ENCODE measurements at places on chromosomes 3 and 15. TPM values are rescaled to one million over a fixed set of nuclear protein-coding genes. Genes with fewer than 3 reads are reported as not detected.

The GOLGA8G gene
- not detected for total RNA-seq

The KPNA4 gene
- total RNA-seq, result 57.1 TPM

The TM4SF1 gene
- 0.97 TPM for total RNA-seq

The CHL1 gene
- total RNA-seq, result not detected

The CPEB1 gene
- total RNA-seq, result not detected

The ZBTB47 gene
- total RNA-seq, result 20.5 TPM

The ARPIN gene
- 13.3 TPM for total RNA-seq

The NRG4 gene
- total RNA-seq, result 2.7 TPM

The KLHL40 gene
- total RNA-seq, result not detected

The DAZL gene
- total RNA-seq, result 0.33 TPM

The CLSTN2 gene
- total RNA-seq, result 0.74 TPM

The GATM gene
- total RNA-seq, result 3.5 TPM

The AADACL2 gene
- total RNA-seq, result not detected

The A4GNT gene
- not detected for total RNA-seq

DNA sequence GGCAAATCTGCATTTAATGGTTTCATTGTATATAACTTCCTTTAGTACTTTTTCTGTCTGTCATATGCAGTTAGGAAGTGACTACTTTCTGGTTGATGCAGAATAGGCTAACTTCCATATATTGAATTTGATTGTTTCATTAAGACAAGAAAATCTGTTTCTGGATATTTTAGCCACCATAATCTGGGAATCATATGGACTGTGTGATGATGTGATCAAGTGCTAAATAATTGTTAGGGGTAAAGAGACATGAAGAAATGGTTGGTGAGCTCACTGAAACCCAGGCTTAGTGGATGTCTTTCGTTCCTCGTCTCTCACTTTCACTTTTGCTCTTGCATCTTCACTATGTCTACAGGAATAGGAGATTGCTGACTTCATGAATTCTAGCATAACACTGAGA is 3.5 kb upstream of the MNS1 start:
- H3K27ac ChIP-seq, result no peak overlapping the region
- H3K4me1 ChIP-seq, result peaks cover 9% of the 10 kb centered on the region
- no peaks in the 10 kb centered on the region for H3K27me3 ChIP-seq
- DNase-seq, result no peak
- no peaks in the 10 kb centered on the region for H3K36me3 ChIP-seq

GRCh38 chr3:69647511-69648110 is 91.7 kb upstream of the MITF start:
- H3K4me3 ChIP-seq, result no peak overlapping the region
- no peak for DNase-seq
- no peaks in the 10 kb centered on the region for H3K36me3 ChIP-seq
- H3K27me3 ChIP-seq, result peaks cover 2% of the 10 kb centered on the region
- H3K4me1 ChIP-seq, result peaks cover 11% of the 10 kb centered on the region

DNA sequence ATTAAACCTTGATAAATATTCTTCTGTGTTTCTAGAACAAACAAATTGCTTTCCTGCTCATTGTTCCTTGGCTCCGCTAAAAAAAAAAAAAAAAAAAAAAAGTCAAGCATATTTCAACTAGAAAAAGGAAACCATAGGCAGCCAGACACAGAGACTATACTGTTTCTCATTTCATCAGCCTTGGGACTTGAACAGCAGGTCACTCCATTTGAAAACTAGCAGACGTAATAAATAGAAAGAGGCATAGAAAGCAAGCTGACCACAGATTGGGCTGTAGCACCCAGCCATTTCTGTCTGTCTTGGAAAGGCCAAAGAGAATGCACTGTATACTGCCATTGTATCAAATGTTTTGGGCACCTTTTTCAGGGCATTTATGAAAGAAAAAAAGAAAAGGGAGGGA is 697.1 kb downstream of the NLGN1 start:
- H3K4me1 ChIP-seq, result peaks cover 6% of the 10 kb centered on the region
- no peaks in the 10 kb centered on the region for H3K27me3 ChIP-seq
- no peaks in the 10 kb centered on the region for H3K36me3 ChIP-seq
- DNase-seq, result no peak

- H3K4me3 ChIP-seq, result no peak overlapping the region
- H3K4me1 ChIP-seq, result peaks cover 8% of the 10 kb centered on the region
- no peaks in the 10 kb centered on the region for H3K27me3 ChIP-seq
- H3K36me3 ChIP-seq, result no peaks in the 10 kb centered on the region
These were observed 51.2 kb upstream of the FOXB1 start for GRCh38 chr15:59952960-59953359.

GRCh38 chr3:176739159-176739558 is 458.1 kb downstream of the TBL1XR1 start:
- DNase-seq, result no peak
- no peaks in the 10 kb centered on the region for H3K4me1 ChIP-seq
- no peaks in the 10 kb centered on the region for H3K36me3 ChIP-seq
- H3K4me3 ChIP-seq, result no peak overlapping the region

DNA sequence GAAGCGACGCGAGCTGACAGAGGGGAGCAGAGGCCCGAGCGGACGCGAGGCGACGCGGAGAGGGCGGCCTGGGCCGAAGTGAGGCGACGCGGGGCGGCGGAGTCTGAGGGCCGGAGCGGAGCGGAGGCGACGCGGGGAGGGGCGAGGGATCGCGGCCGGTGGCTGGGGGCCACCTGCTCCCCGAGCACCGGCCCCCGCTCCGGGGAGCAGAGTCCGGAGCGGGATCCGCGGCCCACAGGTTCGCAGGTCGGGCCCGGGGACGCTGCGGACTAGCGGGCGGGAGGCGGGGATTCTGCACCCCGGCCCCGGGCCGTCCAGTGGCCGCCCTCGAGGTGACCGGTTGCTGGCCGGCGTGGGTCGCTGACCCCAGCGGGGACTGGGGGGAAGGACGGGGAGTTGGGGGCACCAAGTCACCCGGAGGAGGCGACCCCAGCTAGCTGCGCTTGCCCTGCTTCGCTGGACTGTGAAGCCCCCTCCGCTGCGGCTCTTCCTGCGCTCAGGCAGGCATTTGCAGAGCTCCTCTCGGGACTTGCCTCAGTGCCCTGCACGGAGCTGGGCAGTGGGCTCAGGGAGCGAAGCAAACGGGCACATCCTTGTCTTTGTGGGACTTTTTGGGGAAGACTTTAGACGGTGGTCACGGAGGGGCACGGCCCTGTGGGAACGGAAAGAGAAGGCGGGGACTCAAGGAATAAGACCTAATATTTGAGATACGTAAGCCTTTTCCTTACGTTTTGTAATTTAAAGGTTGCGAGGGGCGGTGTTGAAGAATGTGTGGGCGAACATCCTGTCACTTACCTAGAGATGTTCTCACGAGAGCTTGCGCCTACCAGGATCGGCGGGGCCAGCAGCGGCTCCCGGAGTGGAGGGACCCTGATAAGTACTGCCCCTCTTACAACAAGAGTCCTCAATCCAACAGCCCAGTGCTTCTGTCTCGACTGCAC is 566 bp downstream of the HMCES start:
- peak overlapping the region; percentile 94 for H3K27ac ChIP-seq
- DNase-seq, result peak; percentile 56
- peak overlapping the region; percentile 98 for H3K4me3 ChIP-seq

GRCh38 chr3:157104928-157105652 is 54.9 kb downstream of the CCNL1 start:
- no peaks in the 10 kb centered on the region for H3K36me3 ChIP-seq
- H3K27ac ChIP-seq, result peak overlapping the region; percentile 43
- peaks cover 4% of the 10 kb centered on the region for H3K27me3 ChIP-seq
- no peak overlapping the region for H3K4me3 ChIP-seq

DNA sequence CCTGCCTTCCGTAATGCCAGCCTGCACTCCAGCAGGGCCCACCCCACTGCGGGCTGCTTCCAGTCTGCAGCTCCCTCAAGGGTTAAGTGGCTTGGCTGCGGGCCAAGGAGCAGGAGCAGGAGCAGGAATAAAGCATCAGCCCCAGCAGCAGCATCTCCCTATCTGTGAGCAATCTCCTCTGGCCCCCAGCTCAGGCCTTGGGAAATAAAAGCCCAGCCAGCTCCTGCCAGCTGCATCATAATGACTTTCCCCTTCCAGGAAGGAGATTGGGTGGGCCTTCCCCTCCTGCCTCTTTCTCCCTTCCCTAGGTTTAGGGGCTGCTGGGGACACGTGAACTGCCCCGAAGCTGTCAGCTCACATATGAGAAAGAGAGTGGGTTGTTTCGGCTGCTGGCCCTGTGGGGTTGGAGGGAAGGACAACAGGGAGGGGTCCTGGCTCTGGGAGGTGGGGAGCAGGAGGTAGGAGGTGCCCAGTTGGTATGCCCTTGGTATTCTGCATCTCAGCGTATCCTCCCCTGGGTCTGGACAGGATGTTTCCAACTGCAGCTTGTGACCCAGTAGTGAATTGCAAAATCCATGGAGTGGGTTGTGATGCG is 34.6 kb upstream of the FGD5 start:
- DNase-seq, result no peak
- H3K36me3 ChIP-seq, result no peaks in the 10 kb centered on the region
- no peak overlapping the region for H3K4me3 ChIP-seq
- no peak overlapping the region for H3K27ac ChIP-seq
- H3K4me1 ChIP-seq, result peaks cover 14% of the 10 kb centered on the region

GRCh38 chr3:80993241-80993945 is 768.1 kb downstream of the GBE1 start:
- no peaks in the 10 kb centered on the region for H3K36me3 ChIP-seq
- no peak overlapping the region for H3K27ac ChIP-seq
- H3K4me1 ChIP-seq, result no peaks in the 10 kb centered on the region
- no peaks in the 10 kb centered on the region for H3K27me3 ChIP-seq
- no peak for DNase-seq

- no peak overlapping the region for H3K27ac ChIP-seq
- H3K36me3 ChIP-seq, result no peaks in the 10 kb centered on the region
- no peak overlapping the region for H3K4me3 ChIP-seq
- no peaks in the 10 kb centered on the region for H3K27me3 ChIP-seq
- peaks cover 7% of the 10 kb centered on the region for H3K4me1 ChIP-seq
- no peak for DNase-seq
These were observed 31.7 kb upstream of the CEMIP start for GRCh38 chr15:80747317-80748053.

DNA sequence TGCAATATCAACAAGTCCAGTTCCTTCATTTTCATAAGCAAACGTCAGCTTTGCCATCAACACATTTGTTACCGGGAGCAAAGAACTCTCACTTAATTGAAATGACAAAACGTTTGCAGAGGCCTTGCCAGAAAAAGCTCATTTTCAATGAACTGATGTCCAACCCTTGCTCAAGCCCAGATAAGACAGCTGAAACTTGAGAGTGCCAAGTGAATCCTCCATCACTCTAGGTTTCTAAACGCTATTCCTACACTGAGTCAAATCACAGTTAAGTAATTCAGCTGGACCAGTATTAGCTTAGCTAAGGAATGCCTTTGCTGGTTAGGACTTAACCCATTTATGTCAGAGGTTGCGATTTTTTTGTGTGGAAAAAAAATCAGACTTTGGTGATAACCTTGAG is 11.5 kb downstream of the CHSY1 start:
- DNase-seq, result no peak
- no peak overlapping the region for H3K4me3 ChIP-seq
- no peak overlapping the region for H3K27ac ChIP-seq
- peaks cover 22% of the 10 kb centered on the region for H3K4me1 ChIP-seq

DNA sequence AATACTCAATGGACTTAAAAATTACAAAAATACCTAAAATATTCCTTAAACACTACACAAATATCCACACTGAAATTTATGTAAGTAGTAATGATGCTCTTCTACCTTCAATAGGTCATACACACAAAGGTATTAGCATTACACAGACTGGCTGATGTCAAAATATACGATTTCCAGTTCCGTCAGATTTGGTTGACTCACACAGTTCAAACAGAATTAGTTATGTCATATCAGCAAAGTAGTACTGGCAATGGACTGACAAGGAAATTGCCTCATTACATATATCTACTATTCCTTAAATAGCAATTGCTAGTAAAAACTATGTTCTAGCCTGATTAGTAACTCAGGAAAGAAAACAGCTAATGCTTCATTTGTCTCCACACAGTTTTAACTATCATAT is 70.8 kb downstream of the ADAM10 start:
- H3K4me1 ChIP-seq, result peaks cover 12% of the 10 kb centered on the region
- H3K27me3 ChIP-seq, result peaks cover 1% of the 10 kb centered on the region
- H3K4me3 ChIP-seq, result no peak overlapping the region
- H3K36me3 ChIP-seq, result no peaks in the 10 kb centered on the region
- no peak for DNase-seq

DNA sequence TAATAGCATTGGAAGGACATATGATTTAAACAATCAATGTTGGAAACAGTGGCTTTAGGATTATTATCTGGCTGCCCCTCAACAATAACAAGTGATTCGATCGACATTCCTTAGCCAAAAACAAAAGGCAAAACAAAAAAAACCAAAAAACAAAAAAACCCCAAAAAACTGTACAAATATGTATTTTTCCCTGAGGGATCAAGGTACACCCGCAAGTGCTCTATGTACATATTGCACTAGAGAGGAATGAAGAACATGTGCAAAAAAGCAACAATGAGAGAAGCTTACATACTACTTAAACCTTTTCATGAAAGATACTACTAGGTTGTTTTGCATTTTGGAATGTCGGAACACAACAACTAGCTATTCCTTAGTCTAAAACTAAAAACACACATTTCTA is 14.2 kb upstream of the ICE2 start:
- no peaks in the 10 kb centered on the region for H3K4me1 ChIP-seq
- no peak overlapping the region for H3K4me3 ChIP-seq
- no peaks in the 10 kb centered on the region for H3K36me3 ChIP-seq
- no peak overlapping the region for H3K27ac ChIP-seq
- no peak for DNase-seq

- H3K4me1 ChIP-seq, result peaks cover 14% of the 10 kb centered on the region
- H3K27me3 ChIP-seq, result peaks cover 2% of the 10 kb centered on the region
- DNase-seq, result no peak
- no peaks in the 10 kb centered on the region for H3K36me3 ChIP-seq
- H3K27ac ChIP-seq, result no peak overlapping the region
These were observed 27.8 kb downstream of the SHQ1 start for GRCh38 chr3:72820415-72820814.

- H3K4me3 ChIP-seq, result no peak overlapping the region
- no peak for DNase-seq
- no peak overlapping the region for H3K27ac ChIP-seq
- H3K36me3 ChIP-seq, result no peaks in the 10 kb centered on the region
- peaks cover 3% of the 10 kb centered on the region for H3K27me3 ChIP-seq
- H3K4me1 ChIP-seq, result peaks cover 35% of the 10 kb centered on the region
These were observed 187.8 kb downstream of the TLE3 start for GRCh38 chr15:69909719-69910444.

DNA sequence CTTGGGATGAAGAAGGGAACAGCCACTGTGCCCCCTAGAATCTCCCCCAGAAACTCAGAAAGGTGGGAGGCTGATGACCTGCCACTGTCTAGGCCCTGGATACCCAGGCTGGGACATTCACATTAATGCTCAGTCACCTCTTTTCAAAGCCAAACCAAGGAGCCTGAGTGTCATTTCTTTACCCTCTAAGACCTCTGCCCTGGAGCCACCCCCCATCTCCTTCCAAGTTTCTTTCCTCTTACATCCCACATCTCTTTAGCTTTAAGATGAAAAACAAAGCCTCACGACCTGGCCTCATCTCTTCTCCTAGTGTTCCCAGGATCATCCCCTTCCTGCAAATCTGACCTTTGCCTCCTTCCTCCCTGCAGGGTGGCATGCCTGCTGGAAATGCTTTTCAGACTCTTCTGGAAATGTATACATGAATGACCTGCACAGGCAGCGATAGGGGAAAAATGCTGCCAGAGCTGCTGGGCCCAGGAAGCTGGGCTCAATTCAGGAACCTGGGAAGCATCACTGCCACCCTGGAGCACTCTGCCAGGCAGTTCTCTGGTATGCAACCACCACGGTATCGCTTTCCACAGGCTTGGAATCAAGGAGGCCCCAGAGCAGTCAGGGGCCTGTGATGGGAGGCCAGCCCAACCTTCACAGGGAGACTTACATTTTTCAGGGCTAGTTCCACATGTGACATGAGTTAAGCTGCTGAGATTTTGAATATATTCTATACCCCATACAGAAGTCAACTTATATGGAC is 67.6 kb downstream of the DAPK2 start:
- H3K4me3 ChIP-seq, result no peak overlapping the region
- peaks cover 19% of the 10 kb centered on the region for H3K4me1 ChIP-seq
- no peaks in the 10 kb centered on the region for H3K36me3 ChIP-seq

Data from endothelial cell (in vitro differentiated cells).